ENCODE measurements at places on chromosomes 2 and 18.

DNA sequence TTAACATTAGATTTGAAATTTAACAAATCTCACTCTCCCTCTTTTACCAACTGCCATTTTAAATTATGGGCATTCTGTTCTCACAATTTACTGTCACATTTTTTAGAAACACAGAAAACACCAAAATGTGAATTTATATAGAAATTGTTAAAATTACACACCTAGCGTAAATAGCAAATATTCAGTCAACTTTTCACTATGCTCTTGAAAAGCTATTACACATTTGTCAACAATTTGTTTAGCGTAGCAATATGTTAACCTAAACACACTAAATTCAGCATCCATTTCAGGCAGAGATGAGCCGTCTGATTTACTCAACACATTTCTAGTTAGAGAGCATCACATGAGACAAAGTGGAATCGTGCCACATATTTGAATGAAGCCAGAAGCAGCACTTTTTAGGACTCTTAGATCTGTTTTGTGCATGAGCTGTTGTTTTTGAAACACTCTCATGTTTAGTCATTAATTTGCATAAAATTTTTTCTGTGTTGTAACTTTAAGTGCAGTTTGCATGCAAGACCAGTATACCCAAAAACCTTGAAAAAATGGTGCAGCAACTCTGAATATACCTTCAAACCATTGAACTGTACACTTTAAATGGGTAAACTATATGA is 8.2 kb downstream of the TTC32 start:
- no peak for DNase-seq

- no peak for DNase-seq
Observed at GRCh38 chr2:240648155-240648649, 22.9 kb downstream of the GPR35 start.

DNA sequence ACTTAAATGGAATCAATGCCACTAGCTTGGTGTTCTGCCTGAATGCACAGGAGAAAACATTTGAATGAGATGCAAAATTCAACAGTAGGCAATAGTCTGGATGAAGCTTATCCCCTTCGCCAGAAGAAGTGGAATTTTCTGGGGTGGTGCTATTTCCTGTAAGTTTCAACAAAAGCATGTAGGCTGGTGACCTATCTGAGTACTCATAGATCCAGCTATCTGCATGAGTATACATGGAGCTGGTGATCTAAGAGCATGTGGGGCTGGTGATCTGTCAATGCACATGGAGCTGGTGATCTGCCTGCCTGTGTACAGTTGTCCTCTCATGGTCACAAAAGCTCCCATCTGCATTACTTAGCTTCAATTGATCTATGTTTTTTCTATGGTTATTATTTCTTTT is 71.2 kb downstream of the SLC9A4 start:
- DNase-seq = no peak

GRCh38 chr2:42169874-42170521 is 845 bp downstream of the EML4 start:
- DNase-seq = no peak
